ENCODE measurements at places on chromosomes 16 and 17.
A peak's percentile ranks its signal among the peaks of the same experiment; 100 is the strongest.

DNA sequence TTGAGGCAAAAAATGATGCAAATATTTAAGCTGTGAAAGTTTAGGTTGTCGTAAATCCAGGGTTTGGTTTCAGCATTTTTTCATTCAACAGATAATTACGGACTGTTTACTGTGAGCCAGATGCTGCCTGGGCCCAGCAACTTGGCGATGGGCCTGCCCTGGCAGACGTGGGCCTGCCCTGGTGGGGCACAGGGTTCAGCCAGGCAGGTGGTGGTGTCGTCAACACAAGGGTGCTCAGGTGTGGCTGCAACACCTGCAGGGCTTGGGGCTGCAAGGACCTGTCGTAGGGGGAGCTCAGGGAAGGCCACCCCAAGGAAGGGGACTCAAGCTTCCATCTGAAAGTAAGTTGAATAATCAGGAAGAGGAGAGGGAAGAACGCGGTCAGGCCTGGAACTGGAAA, 15.1 kb downstream of the ZC3H18 start:
- DNase-seq = no peak

DNA sequence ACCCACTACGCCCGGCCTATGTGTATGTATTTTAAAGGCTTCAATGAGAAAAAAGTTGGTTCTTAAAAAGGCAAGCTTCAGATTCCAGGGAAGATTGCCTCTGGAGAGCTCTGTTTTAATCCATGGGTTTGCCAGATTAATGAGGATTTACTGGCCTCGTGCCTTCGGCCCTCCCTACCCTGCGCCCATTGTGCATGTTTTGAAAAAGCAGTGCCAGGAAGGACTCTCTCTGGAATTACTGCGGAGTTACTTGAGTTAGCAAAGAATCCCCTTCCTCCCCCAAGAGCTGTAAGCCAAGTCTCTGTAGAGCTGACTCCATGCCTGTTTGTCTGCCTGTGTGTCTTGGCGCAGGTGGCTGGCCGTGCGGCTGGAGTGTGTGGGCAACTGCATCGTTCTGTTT, 98.9 kb downstream of the ABCC6 start:
- DNase-seq = no peak

DNA sequence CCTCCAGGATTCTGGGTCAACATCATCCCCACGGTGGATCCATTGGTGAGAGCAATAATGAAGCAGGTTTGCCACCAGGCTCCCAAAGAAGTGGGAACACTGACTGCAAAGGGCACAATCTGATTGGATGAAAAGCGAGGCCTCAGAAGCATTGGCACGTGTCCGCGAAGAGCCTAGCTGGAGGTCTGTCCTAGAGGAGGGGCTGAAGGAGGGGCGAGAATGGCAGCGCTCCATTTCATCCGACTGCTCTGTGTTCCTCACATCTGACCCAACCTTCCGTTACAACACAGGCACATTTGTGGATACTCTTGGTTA, 79.9 kb downstream of the MRC2 start:
- DNase-seq = no peak

DNA sequence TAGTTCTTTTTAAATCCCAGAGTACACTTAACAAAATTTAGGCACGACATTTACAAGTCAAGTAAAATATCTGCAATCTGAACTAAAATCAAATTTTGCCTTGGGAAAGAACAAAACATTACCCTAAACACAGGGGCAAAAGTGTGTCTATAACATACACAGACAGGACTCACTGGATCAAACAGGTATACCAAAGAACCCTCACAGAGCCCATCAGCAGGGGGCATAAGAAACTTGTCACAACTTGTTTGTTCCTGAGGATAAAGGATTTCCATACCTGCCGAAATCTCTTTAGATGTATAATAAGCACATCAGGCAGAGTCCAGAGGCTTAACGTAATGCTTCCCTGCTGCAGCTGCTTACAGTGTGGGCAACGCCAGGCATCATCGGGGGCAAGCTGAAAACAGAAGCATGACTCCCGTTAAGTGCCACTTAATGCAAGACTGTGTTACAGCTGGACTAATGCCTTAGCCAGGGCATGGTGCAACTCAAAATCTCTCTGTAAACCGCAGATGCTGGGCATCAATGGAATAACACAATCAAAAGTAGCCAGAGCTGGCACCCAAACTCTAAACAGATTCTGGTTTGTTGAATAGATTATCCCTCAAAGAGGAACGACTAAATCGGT, 67.0 kb downstream of the USP31 start:
- DNase-seq = no peak

GRCh38 chr17:28343491-28343932, 8.0 kb downstream of the TNFAIP1 start:
- DNase-seq = no peak

DNA sequence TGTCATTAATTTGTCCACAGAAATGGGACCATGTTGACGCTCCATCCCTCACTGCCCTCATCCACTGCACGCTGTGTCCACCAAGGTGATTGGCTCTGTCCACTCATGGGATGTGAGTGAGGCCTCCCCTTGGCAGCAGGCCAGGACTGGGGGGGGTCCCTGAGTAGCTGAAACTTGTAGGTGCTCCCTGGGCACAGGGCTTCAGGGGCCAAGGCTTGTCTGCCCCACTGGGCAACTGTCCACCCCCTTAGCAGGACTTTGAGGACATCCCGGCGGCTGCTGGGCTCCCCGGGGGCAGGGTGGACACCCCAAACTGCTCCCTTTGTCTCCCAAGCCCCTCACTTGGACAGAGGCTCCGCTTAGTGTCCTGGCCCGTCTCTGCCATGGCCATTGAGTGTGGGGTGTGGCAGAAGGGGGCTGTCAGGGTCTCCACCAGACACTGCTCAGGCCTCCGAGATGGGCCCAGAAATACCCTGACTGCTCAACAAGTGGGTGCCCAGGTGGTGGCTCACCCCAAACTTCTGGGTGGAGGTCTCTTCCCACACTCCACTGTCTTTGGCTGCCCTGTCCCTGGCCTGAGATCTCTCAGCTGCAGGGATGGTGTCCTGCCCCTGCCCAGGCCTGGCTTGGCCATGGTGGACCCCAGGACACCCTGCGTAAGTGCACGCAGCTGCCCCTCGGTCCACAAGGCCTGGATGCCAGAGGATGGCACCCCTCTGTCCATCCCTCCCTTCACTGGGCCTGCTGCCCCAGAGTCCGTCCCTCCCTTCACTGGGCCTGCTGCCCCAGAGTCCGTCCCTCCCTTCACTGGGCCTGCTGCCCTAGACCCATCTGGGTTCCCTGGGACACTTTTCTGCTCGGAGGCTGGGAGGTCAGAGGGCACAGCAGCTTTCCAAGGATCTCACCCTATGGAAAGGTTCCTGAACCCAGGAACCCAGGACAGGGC, 2.9 kb upstream of the RAB40C start:
- no peak for DNase-seq

GRCh38 chr16:85227084-85227945, 115.0 kb upstream of the CIBAR2 start:
- peak; percentile 28 for DNase-seq

DNA sequence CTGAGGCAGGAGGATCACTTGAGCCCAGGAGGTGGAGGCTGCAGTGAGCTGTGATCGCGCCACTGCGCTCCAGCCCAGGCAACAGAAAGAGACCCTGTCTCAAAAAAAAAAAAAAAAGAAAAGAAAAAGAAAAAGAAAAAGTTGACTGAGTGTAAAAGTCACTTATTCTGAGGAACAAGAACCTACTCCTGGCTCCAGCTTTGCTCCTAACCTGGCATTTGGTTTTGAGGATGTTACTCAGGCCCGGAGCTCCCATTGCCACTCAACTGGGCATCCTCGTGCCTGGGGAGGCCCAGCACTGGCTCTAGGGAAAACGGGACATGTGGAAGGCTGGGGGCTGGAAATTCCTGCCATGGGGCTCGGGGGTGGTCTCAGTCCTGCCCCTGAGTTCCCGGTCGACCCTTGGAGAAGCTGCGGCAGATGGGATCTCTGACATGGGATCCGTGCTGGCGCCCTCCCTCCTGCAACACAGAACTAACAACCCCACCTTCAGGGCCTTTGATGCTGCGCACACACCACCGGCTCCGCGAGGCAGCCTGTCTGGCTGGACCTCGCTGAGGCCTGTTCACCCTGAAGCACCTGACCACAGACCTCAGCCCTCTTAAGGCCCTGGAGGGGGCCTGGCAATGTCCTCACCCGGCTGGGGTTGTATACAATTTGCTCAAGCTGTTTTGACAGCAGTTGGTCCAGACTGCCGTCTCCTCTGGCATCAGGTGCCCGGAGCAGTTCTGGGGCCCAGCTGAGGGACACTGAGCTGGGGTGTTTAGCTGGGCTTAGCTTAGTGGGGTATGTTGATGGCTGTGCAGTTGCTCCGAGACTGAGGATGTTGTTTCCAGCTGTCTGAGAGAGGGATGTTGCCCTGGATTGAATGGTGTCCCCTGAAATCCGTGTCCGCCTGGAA, 12.3 kb downstream of the CD7 start:
- DNase-seq = no peak

DNA sequence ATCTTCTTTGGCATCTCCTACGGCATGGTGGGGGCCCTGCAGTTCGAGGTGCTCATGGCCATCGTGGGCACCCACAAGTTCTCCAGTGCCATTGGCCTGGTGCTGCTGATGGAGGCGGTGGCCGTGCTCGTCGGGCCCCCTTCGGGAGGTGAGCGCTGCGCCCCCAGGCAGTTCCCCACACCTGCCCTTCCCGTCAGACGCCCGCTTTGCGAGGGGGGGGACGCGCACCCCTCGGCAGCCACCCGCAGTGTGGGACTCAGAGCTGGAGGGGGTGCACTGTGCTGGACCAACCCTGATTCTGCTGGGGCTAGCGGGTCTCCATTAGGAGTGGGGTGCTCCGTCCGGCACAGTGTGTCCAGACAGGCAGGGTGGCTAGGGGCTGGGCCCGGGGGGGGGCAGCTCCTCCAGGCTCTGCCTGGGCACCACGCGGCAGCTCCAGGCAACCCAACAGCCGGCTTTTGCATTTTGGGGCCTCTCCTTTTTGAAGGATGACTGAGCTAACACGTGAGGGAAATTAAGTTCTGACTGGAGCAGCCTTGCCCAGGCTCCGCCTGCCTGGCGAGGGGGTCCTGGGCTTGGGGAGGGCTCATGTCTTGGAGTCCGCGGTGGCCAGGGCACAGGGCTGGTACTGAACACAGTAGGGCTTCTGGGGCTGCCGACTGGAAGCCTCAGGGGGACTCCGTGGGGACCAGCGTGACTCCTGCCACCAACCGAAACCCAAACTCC, 9.1 kb downstream of the SLC16A3 start:
- no peak for DNase-seq

GRCh38 chr16:5175266-5175665, 77.7 kb upstream of the EEF2KMT start:
- no peak for DNase-seq

- DNase-seq = peak; percentile 58
Observed at GRCh38 chr16:8611886-8612600, 9.5 kb upstream of the METTL22 start.

DNA sequence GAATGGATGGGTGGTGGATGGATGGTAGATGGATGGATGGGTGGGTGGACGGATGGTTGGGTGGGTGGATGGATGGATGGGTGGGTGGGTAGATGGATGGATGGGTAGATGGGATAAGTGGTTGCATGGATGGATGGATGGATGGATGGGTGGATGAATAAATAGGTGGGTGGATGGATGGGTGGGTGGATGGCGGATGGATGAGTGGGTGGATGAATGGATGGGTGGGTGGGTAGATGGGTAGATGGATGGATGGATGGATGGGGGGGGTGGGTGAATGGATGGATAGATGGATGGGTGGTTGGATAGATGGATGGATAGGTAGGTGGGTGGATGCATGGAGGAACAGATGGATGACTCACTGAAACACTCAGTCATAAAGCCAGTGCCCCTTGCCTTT, 51.0 kb upstream of the FASN start:
- DNase-seq = no peak

DNA sequence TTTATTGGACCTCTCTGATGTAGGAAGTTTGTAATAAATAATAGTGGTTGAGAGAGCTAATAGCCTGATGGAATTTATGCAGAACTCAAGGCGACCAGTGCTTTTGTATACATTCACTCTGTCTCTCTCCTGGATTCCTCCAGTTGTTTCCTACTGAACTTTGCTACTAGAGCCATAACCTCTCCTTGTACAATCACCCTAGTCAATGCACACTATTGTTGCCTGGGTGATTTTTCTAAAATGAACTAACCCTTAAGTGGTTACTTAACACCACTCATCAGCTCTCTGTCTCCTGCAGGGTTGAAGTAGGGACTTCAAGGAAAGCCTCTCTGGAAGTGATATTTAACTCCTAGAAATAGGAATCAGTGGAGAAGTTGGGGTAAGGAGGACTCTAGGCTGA, 9.7 kb downstream of the PHKB start:
- DNase-seq = no peak

DNA sequence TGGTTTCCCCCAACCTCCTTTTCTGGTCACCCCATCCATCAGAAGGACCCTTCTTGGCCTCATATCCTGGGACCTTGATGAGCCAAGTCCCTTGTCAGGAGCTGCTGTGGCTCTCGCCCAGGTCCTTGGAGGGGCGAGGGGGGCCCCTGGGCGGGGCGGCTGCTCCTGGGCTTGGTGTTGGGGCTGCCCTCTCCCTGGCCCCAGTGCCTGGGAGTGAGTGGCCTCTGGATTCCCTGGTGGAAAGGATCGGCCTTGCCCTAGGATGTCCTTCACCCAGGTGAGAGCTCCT, 6.2 kb upstream of the NOTUM start:
- no peak for DNase-seq

GRCh38 chr17:40580140-40580539, 14.9 kb upstream of the CCR7 start:
- DNase-seq = no peak

DNA sequence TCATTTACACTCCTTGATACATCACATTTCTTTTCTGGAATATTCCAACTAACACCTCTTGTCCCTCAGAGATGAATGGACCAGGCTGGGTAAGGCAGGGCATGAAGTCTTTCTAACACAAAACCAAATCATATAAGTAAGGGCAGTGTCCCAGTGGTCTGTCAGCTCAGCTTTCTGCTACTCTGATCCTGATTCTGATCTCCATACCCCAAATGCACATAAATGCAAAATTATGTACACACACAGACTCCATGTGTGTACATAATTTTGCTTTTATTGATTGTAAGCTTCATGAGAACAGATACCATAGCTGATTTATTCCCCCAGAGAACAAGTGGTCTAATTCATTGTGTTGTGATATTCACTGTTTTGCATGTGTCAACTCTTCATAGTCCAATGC, 47.9 kb downstream of the NOG start:
- DNase-seq = no peak

DNA sequence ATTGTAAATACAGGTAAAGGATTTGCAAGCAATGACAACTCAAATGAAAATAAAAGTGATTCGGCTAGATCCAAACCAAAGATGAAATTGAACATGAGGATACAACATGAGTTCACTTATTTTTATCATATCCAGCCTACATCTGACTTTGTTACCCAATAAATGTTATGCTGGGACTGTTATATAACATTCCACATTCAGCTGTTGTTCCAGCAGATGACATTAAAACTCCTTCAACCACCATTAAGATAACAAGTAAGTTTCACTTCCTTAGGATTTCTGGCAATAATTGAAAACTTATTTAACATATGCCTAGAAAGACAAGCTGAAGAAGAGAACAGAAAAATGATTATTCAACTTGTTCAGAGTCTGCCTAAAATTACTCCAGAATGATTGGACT, 729.4 kb downstream of the CDH11 start:
- no peak for DNase-seq
